Putamen (tissue), 1 donor: ENCODE measurements at places on chromosomes 16 and 17.
A peak's percentile ranks its signal among the peaks of the same experiment; 100 is the strongest.

- DNase-seq, result no peak
These were observed 139.4 kb downstream of the C16orf78 start for GRCh38 chr16:49513040-49513439.

DNA sequence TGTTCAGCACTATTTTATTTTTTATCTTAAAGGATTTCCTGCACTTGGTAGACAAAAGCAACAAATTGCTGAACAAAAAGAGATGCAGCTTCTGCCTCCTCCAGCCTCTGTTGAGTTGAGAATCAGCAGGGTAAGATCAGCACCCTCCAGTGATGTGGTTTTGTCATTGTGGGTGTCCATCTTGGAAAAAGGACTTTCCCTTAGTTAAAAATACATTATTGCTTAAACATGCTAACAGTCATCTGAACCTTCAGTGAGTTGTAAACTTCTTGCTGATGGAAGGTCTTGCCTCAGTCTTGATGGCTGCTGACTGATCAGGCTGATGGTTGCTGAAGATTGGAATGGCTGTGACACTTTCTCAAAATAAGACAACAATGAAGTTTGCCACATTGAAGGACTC, 101.2 kb downstream of the PHKB start:
- DNase-seq, result no peak

DNA sequence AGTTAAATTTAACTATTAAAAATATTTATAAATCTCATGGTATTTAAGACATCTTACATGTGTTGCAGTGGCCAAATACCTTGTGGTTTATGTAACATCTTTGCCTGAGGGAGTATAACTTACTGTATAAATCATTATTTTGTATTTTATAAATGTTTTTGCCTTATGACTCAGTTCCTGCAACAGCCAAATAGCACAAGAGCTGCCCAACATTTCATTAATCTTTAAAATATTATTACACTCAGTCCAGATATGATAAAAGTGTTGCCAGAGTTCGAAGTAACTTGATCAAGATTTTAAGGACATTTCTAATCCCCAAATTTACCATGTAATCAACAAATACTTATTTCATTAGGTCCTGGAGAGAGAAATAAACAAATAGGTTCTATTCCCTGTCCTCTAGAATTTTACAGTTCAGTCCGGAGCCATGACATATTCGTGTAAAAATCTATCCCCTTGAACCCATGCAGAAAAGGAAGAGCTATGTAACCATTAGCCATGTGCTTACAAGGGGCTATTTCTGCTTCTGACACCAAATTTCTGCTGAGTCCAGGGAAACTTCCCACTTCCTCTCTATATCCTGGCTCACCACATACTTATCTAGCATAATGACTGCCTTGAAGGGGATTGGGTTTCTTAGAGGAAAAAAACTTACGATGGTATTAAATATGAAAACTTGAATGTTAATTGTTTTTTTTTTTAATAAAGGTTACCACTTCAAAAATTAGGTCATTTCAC, 44.0 kb downstream of the IRX6 start:
- peak; percentile 30 for DNase-seq

DNA sequence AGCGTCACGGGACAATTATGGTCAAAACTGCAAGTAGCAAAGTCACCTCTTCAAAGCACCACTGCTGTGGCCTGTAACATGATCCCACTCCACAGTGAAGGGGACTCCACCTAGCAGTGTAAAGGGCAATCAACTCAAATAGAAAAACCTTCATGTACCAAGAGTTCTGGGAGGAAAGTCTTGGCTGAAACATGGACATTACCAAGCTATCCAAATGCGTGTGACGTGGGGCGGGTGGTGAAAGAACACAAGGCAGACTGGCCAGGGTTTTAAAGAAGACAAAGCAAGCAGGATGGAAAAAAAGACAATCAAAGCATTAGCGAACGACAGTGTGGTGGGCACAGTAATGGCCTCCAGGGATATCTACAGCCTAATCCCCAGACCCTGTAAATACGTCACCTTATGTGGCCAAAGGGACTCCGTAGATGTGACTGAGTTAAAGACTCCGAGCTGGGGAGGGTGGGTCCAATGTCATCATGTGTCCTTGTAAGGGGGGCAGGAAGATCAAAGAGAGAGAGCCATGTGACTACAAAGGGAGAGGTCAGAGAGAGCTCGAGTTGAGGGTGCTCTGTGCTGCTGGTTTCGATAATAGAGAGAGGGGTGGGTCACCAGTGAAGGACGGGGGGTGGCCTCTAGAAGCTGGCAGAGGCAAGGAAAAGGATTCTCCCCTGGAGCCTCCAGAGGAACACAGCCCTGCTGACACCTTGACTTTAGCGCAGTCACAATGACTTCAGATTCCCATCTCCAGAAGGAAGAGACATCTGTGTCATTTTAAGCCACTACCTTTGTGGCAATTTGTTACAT, 6.0 kb downstream of the HSDL1 start:
- no peak for DNase-seq

- no peak for DNase-seq
These were observed 20.1 kb downstream of the UNC119 start for GRCh38 chr17:28532050-28532960.

DNA sequence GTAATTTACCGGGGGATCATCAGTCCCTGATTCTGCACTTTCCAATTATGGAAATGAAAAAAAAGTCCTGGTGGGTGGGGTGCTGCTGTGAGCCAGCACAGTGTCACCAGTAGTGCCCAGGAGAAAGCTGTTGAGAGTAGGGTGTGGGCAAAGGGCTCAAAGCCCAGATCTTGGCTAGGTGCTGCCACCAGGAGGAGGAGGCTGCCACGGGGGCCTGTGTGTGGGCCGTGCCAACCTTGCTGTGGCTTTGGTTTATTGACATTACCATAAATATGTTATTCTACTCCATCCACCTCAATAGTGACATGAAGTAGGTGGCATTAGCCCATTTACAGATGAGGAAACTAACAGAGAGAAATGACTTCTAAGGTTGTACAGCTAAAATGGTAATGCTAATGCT, 6.7 kb upstream of the PRPSAP2 start:
- no peak for DNase-seq
